Spleen (tissue), 13 donors: ENCODE measurements at places on chromosomes 2 and 18.

GRCh38 chr2:125837128-125837527, 818.8 kb upstream of the GYPC start:
- no peaks in the 10 kb centered on the region for H3K27me3 ChIP-seq
- H3K27ac ChIP-seq, result no peak overlapping the region
- H3K4me1 ChIP-seq, result no peaks in the 10 kb centered on the region
- no peak overlapping the region for H3K4me3 ChIP-seq
- H3K36me3 ChIP-seq, result no peaks in the 10 kb centered on the region

- H3K4me1 ChIP-seq, result no peaks in the 10 kb centered on the region
- H3K27me3 ChIP-seq, result no peaks in the 10 kb centered on the region
- no peaks in the 10 kb centered on the region for H3K36me3 ChIP-seq
- no peak for DNase-seq
Observed at GRCh38 chr18:55950379-55951166, 362.6 kb upstream of the TCF4 start.

DNA sequence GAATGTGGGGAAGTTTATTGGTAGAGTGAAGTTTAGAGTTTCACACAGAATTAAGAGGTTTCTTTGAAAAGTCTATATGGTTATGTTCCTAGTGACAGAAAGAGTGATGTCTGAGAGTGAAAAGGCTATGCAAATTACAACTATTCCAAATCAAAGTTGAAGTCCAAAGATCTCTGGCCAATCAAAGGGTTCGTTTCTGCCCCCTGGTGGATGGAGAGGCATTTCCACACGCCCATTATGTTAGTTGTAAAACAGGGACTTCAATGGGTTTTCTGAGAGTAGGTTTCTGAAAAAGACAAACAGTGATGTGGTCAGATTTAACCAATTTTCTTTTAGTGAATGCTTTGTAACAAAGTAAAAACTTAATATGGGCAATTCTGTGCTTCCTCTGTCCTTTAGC, 441.5 kb upstream of the POU3F3 start:
- no peaks in the 10 kb centered on the region for H3K36me3 ChIP-seq
- no peak overlapping the region for H3K27ac ChIP-seq
- H3K27me3 ChIP-seq, result no peaks in the 10 kb centered on the region
- DNase-seq, result no peak
- no peak overlapping the region for H3K4me3 ChIP-seq

- H3K4me1 ChIP-seq, result peaks cover 19% of the 10 kb centered on the region
- H3K36me3 ChIP-seq, result no peaks in the 10 kb centered on the region
- H3K27ac ChIP-seq, result no peak overlapping the region
- no peaks in the 10 kb centered on the region for H3K27me3 ChIP-seq
Observed at GRCh38 chr2:179272406-179273192, 8.0 kb upstream of the SESTD1 start.

- no peak for DNase-seq
- H3K4me3 ChIP-seq, result no peak overlapping the region
- H3K27me3 ChIP-seq, result peaks cover 58% of the 10 kb centered on the region
- H3K27ac ChIP-seq, result no peak overlapping the region
- H3K36me3 ChIP-seq, result no peaks in the 10 kb centered on the region
Observed at GRCh38 chr2:9231291-9232165, 24.9 kb downstream of the ASAP2 start.

GRCh38 chr2:239149501-239149900, 251.3 kb downstream of the HDAC4 start:
- no peak overlapping the region for H3K27ac ChIP-seq
- no peak overlapping the region for H3K4me3 ChIP-seq
- peak; percentile 66 for DNase-seq
- H3K4me1 ChIP-seq, result peaks cover 6% of the 10 kb centered on the region
